GM23248 (cell line): ENCODE measurements at places on chromosomes 3 and 15. TPM values are rescaled to one million over a fixed set of nuclear protein-coding genes. Genes with fewer than 3 reads are reported as not detected.

- DNase-seq: peak; percentile 68
- H3K4me1 ChIP-seq: peaks cover 6% of the 10 kb centered on the region; the same call in 1 of the 2 replicates
- H3K27ac ChIP-seq: no peak within 1 kb of the TSS
- H3K27me3 ChIP-seq: no peaks in the 10 kb centered on the region
- H3K36me3 ChIP-seq: no peaks in the 10 kb centered on the region
- peak within 1 kb of the TSS; percentile 65 for H3K4me3 ChIP-seq
Observed at GRCh38 chr3:12158387-12159226, at the start of gene TIMP4. TIMP4 (minus strand) TSS chr3:12158912; CDS start chr3:12158840, 72 bp downstream.

- no peak for DNase-seq
- no peaks in the 10 kb centered on the region for H3K36me3 ChIP-seq
- H3K27me3 ChIP-seq: peaks cover 5% of the 10 kb centered on the region; the same call in 1 of the 2 replicates
- no peaks in the 10 kb centered on the region for H3K4me1 ChIP-seq
Observed at GRCh38 chr3:169430707-169431404, 232.7 kb downstream of the MECOM start.

Gene NUP210
- under 0.01 TPM in 1 of 2 replicates, not detected in the other for total RNA-seq

DNA sequence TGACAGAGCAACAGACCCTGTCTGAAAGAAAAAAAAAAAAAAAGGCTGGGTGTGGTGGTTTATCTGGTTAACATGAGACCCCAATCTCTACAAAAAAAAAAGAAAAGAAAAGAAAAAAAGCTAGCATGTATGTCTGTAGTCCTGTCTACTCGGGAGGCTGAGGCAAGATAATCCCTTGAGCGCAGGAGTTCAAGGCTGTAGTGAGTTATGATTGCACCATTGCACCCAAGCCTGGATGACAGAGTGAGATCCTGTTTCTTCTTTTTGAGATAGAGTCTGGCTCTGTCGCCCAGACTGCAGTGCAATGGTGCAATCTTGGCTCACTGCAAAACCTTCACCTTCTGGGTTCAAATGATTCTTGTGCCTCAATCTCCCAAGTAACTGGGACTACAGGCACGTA lies 8.4 kb upstream of the DHX30 start:
- H3K4me3 ChIP-seq: no peak overlapping the region
- no peaks in the 10 kb centered on the region for H3K27me3 ChIP-seq
- no peak for DNase-seq
- no peaks in the 10 kb centered on the region for H3K36me3 ChIP-seq

DNA sequence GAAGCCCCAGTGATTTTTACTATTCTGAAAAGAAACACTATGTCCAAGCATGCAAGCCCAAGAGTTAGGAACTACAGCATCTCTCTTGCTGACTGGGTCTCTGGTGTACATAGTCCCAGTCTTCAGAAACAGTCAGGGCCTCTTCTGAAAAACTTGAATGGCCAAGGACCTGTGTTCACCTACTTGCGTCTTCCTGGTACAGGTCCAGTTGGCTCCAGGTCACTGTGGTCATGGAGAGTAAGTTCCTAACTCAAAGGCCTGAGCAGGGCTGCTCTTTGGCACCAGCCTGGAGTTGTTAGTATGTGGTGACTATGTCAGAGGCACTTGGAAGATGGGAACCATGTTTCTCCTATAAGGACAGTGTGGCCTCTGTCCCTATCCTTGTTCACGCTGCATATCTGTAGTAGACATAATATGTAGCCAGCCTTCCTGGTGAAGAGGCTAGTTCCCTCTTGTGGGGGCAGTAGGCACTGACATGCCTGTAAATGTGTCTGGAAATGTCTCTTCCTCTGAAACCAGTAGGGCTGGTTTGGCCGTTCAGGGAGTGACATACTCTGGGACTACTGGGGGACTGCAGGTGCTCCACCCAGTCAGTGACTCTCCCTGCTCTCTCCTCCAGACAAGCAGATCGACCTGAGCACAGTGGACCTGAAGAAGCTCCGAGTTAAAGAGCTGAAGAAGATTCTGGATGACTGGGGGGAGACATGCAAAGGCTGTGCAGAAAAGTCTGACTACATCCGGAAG lies 2.6 kb upstream of the RBM15B start:
- peak; percentile 43 for DNase-seq
- no peaks in the 10 kb centered on the region for H3K27me3 ChIP-seq
- H3K4me1 ChIP-seq: peaks cover 26% of the 10 kb centered on the region
- no peak overlapping the region for H3K4me3 ChIP-seq
- H3K27ac ChIP-seq: no peak overlapping the region

DNA sequence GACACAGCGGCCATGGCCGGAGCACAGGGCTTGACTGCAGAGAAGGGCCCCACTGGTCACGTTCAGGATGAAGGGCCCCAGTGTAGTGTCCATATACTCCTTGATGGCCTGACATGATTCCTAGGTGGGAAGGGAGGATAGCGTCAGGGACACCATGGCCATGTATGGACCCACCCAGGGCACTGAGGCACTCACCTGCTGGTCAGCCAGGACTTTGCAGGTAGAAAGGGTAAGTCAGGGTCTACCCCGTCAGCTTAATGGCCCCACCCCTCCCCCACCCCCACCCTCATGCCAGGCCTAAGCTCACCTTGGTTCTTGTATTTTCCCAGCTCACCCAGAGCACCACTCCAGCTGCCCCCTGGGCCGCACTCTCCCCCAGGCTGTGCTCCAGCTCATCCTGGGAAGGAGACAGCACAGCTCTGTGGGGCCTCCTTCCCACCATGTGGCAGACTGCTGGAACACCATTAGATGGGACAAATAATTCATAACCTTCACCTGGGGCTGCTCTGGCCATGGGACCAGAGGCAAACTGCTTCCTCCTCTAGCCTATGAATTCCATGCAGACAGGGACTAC lies 1.6 kb upstream of the HYAL3 start:
- DNase-seq: no peak
- H3K27ac ChIP-seq: peak overlapping the region; percentile 89
- peak overlapping the region; percentile 68 for H3K4me3 ChIP-seq
- peaks cover 11% of the 10 kb centered on the region for H3K4me1 ChIP-seq
- no peaks in the 10 kb centered on the region for H3K36me3 ChIP-seq

Gene ENTPD3
- not detected in 2 replicates for total RNA-seq

DNA sequence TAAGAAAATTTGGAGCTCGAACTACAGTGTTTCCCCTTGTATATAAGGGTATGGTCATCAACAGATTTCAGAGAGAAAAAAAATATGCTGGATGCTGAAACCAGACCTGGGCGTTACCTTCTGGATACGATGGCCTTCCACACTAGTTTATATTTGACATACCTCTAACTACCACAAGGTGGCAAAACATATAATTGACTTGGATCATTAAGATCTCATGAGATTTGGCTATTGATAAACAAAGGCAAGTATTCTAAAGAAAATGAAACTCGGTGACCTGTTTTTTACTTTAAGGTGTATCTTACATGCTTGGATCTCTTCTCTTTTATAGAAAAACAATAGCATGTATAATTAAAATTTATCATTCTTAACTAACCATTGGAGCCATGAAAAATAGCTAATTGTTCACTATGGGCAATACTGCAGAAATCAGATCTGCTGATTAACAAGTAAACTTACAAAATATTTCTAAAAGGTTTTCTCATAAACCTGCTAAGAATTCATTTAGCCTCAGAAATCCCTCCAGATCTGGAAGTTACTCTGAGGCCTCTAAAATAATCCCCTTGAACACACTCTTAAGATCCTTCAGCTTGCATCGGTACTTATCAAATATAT lies 300.6 kb upstream of the KCNH8 start:
- no peaks in the 10 kb centered on the region for H3K27me3 ChIP-seq
- H3K36me3 ChIP-seq: no peaks in the 10 kb centered on the region
- no peak for DNase-seq
- no peak overlapping the region for H3K27ac ChIP-seq
- H3K4me1 ChIP-seq: no peaks in the 10 kb centered on the region
- no peak overlapping the region for H3K4me3 ChIP-seq

Gene GOLGA8O
- total RNA-seq: not detected in 2 replicates

GRCh38 chr15:25441111-25441510 lies 2.3 kb upstream of the UBE3A start:
- no peaks in the 10 kb centered on the region for H3K36me3 ChIP-seq
- no peak overlapping the region for H3K27ac ChIP-seq
- DNase-seq: no peak
- H3K27me3 ChIP-seq: no peaks in the 10 kb centered on the region
- H3K4me1 ChIP-seq: peaks cover 13% of the 10 kb centered on the region
- H3K4me3 ChIP-seq: no peak overlapping the region

Gene OSTN
- total RNA-seq: not detected in 2 replicates

- no peaks in the 10 kb centered on the region for H3K27me3 ChIP-seq
- no peak for DNase-seq
- no peaks in the 10 kb centered on the region for H3K4me1 ChIP-seq
- no peak overlapping the region for H3K27ac ChIP-seq
- no peak overlapping the region for H3K4me3 ChIP-seq
- no peaks in the 10 kb centered on the region for H3K36me3 ChIP-seq
Observed at GRCh38 chr3:180657094-180657493, 22.2 kb downstream of the CCDC39 start.

Gene CD80
- not detected in 2 replicates for total RNA-seq

Gene GOLGA6D
- not detected in 2 replicates for total RNA-seq

GRCh38 chr3:158974904-158975303 lies 173.1 kb downstream of the MFSD1 start:
- H3K27ac ChIP-seq: no peak overlapping the region
- H3K4me3 ChIP-seq: no peak overlapping the region
- no peaks in the 10 kb centered on the region for H3K36me3 ChIP-seq
- no peaks in the 10 kb centered on the region for H3K4me1 ChIP-seq
- DNase-seq: no peak

Gene ZPLD1
- 0.22 TPM in 1 of 2 replicates, not detected in the other for total RNA-seq

GRCh38 chr3:120908030-120908794 lies at the start of gene STXBP5L:
STXBP5L (plus strand) TSS chr3:120908205; CDS start chr3:120909579, 1,374 bp downstream.
- no peak within 1 kb of the TSS for H3K27ac ChIP-seq
- no peaks in the 10 kb centered on the region for H3K36me3 ChIP-seq
- peaks cover 25% of the 10 kb centered on the region for H3K27me3 ChIP-seq
- H3K4me3 ChIP-seq: peak within 1 kb of the TSS; percentile 64
- peak; percentile 81 for DNase-seq
- H3K4me1 ChIP-seq: no peaks in the 10 kb centered on the region

DNA sequence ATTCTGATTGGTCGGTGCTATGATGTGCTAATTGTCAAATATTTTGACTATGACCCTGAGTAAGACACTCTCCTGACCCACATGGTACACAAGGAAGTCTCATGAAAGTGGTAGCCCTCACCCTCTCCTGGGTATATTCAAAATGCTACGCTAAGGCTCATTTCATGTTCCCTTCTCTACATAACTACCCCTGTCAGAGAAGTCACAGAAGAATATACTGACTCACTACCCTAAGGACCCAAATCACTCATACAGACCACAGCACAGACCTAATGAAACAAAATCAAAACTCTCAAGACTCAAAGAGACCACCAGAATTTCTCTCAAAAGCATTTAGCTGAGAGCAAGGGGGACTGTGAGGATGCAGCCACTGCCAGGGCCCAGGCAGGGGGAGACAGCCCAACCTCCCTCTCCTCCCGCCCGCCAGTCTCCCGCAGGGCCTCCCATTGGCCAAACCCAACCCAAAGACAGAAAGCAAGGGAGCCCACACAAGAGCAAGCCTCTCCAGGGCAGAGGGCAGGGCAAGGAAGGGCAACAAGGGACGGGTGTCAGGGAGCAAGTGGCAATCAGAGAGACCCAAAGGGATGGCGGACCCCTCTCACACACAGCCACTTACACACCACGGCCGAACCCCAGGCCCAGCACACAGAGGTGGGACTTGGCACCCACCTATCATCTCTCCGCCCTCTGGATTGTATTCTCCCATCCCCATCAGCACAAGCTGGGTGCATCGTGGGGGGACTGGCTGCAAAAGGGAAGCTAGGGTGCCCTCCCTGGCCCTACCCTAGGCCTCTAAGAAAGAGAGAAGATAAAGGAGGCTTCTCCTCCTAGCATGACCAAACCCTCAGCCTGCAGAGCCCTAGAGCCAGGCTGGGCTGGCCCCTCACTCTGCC lies 41.6 kb downstream of the MEGF11 start:
- H3K4me3 ChIP-seq: no peak overlapping the region
- H3K27me3 ChIP-seq: peaks cover 20% of the 10 kb centered on the region
- H3K36me3 ChIP-seq: no peaks in the 10 kb centered on the region
- no peak overlapping the region for H3K27ac ChIP-seq
- no peak for DNase-seq

- H3K27me3 ChIP-seq: no peaks in the 10 kb centered on the region
- no peak overlapping the region for H3K27ac ChIP-seq
- no peaks in the 10 kb centered on the region for H3K4me1 ChIP-seq
Observed at GRCh38 chr3:17469520-17469919, 272.9 kb downstream of the TBC1D5 start.

- peaks cover 8% of the 10 kb centered on the region; the same call in 1 of the 2 replicates for H3K27me3 ChIP-seq
- H3K4me3 ChIP-seq: no peak overlapping the region
- H3K4me1 ChIP-seq: no peaks in the 10 kb centered on the region
- H3K27ac ChIP-seq: no peak overlapping the region
- no peaks in the 10 kb centered on the region for H3K36me3 ChIP-seq
Observed at GRCh38 chr15:101474233-101474632, 15.3 kb downstream of the PCSK6 start.

- DNase-seq: no peak
- no peaks in the 10 kb centered on the region for H3K4me1 ChIP-seq
- no peaks in the 10 kb centered on the region for H3K36me3 ChIP-seq
- no peak overlapping the region for H3K27ac ChIP-seq
Observed at GRCh38 chr3:184889312-184889904, 77.4 kb downstream of the VPS8 start.

- H3K27me3 ChIP-seq: no peaks in the 10 kb centered on the region
- DNase-seq: no peak
- no peaks in the 10 kb centered on the region for H3K4me1 ChIP-seq
- no peak overlapping the region for H3K4me3 ChIP-seq
- no peaks in the 10 kb centered on the region for H3K36me3 ChIP-seq
- H3K27ac ChIP-seq: no peak overlapping the region
Observed at GRCh38 chr15:34520566-34520965, 62.9 kb downstream of the GOLGA8B start.

GRCh38 chr3:48851407-48851806 lies 3.7 kb upstream of the PRKAR2A start:
- DNase-seq: peak; percentile 23
- H3K27me3 ChIP-seq: no peaks in the 10 kb centered on the region
- H3K4me3 ChIP-seq: no peak overlapping the region
- peaks cover 6% of the 10 kb centered on the region; the same call in 1 of the 2 replicates for H3K4me1 ChIP-seq
- no peaks in the 10 kb centered on the region for H3K36me3 ChIP-seq

Gene HIGD2B
- not detected in 2 replicates for total RNA-seq

DNA sequence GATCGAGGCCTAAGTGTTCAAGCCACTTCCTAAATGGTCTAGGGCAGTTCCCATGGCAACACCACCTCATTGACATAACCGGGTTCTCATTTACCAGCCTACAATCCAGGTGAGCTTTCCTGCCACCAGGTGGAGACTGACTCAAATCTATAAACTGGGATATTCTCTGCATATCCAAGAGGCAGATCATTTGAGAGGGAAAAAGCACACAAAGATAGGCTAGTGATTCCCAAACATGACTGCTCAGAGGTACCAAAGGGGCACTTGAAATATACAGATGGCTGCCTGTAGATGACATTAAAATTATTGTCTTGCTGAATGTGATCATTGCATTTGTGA lies 141.3 kb upstream of the PROK2 start:
- H3K27me3 ChIP-seq: peaks cover 19% of the 10 kb centered on the region
- H3K4me3 ChIP-seq: no peak overlapping the region
- no peaks in the 10 kb centered on the region for H3K36me3 ChIP-seq
- peak; percentile 9 for DNase-seq

Gene LSAMP
- total RNA-seq: 4.0 and 4.5 TPM in 2 replicates

- peaks cover 14% of the 10 kb centered on the region; the same call in 1 of the 2 replicates for H3K27me3 ChIP-seq
- H3K36me3 ChIP-seq: no peaks in the 10 kb centered on the region
- H3K4me3 ChIP-seq: no peak overlapping the region
- DNase-seq: peak; percentile 86
Observed at GRCh38 chr15:43204016-43204901, 16.6 kb downstream of the EPB42 start.

Gene CEP19
- total RNA-seq: 5.4 and 5.6 TPM in 2 replicates

- no peaks in the 10 kb centered on the region for H3K27me3 ChIP-seq
- no peaks in the 10 kb centered on the region for H3K4me1 ChIP-seq
- DNase-seq: no peak
- no peak overlapping the region for H3K4me3 ChIP-seq
- no peak overlapping the region for H3K27ac ChIP-seq
- H3K36me3 ChIP-seq: no peaks in the 10 kb centered on the region
Observed at GRCh38 chr15:29018995-29019976, 133.5 kb downstream of the APBA2 start.

Gene TMEM266
- total RNA-seq: 0.38 TPM in 1 of 2 replicates, not detected in the other

Gene SH2D7
- total RNA-seq: not detected in 2 replicates
